ENCODE measurements at places on chromosomes 2 and 18.

GRCh38 chr2:229235131-229235914 is 35.8 kb downstream of the PID1 start:
- no peak for DNase-seq

DNA sequence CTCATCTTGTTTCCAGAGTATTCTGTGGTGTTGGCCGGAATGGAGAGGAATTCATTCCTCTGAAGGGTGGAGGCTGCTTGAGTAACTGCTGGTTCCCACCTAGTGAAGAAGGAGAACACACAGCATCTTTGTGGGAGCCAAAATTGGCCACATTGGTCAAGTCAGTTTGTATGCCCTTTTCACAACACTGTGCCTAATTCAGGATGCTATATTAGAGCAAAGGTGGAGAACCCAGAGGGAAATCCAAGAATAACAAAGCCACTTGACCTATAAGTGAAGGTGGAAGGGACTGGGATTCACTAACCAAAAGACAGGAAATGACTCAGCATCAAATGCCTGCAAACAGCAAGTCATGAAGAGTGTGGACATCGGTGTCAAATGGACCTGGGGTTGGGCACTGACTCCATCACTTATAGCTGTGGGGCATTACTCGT is 27.3 kb upstream of the MLPH start:
- no peak for DNase-seq

- DNase-seq = no peak
Measured at GRCh38 chr2:68426848-68427579, 40.1 kb downstream of the FBXO48 start.

GRCh38 chr2:176002688-176003210 is 682 bp upstream of the LNPK start:
- DNase-seq = no peak

DNA sequence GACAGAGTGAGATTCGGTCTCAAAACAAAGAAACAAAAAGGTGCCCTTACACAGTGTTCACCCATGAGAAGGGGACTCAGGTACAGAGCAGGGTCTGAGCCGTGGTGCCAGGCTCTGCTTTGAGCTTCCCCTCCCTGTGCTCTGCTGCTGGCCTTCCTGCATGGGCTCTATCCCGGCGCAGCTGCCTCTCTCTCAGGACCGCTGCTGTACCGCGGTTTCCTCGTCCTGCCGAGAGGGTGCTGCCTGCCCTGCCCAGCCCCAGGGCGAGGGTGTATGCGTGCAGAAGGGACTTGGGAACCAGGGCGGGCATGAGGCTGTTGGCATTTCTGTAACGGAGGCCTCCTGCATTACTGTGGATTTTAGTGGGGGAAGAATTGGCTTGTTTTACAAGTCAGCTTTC is 30.1 kb downstream of the SH3RF3 start:
- no peak for DNase-seq

- DNase-seq = no peak
Measured at GRCh38 chr2:46485002-46485401, 5.6 kb downstream of the TMEM247 start.

DNA sequence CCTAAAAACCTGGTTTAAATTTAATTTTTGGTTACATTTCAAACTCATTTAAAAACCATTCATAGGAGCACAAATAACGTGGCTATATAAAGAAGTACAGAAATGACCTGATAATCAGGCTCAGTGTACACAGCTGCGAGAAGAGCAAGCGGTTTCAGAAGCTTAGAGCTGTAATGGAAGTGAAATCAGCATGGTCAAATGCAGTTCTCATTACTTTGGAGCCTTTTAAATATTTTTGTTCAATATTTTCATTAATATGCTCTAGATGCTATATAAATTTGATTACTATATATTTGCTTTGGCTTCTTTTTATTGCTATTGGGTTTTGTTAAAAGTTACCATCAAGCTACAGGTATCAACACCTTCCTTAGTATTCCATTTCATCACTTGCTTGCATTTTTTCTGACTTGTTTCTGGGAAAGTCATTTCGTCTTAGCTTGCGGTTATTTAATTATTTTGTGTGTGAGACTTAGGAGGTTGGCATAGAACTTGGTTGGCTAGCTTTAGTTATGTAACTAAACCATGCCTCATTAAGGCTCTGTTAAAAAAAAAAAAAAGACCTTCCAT is 58.7 kb downstream of the AFTPH start:
- DNase-seq = no peak

DNA sequence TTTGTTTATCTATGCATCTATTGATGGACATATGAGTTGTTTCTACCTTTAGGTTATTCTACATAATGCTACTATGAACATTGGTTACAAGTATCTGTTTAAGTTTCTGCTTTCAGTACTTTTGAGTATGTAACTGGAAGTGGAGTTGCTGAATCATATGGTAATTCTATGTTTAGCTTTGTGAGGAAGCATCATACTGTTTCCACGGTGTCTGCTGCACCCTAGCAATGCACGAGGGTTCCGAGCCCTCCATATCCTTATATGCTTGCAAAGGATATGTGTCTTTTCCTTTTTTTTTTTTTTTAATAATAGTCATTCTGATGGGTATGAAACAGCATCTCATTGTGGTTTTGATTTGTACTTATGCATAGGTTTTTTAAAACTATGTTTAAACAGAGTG is 83.7 kb downstream of the FMNL2 start:
- DNase-seq = no peak

DNA sequence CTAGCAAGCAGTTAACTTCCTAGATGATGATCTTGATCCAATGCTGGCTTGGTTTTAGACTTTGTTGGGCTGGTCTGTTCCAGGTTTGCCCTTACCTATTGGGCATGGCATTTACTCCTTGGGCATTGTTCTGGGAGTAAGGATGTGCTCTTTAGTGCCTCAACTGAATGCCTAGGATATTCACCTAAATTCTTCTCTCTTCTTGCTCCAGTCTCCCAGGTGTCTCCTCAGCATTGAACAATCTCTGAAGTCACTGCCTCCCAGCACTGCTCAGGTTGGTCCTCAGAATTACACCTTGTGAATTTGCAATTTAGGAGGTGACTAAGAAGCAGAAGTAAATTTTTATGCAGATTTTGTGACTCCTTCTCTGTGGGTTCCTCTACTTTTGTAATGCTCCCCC is 307.7 kb upstream of the COL3A1 start:
- no peak for DNase-seq

DNA sequence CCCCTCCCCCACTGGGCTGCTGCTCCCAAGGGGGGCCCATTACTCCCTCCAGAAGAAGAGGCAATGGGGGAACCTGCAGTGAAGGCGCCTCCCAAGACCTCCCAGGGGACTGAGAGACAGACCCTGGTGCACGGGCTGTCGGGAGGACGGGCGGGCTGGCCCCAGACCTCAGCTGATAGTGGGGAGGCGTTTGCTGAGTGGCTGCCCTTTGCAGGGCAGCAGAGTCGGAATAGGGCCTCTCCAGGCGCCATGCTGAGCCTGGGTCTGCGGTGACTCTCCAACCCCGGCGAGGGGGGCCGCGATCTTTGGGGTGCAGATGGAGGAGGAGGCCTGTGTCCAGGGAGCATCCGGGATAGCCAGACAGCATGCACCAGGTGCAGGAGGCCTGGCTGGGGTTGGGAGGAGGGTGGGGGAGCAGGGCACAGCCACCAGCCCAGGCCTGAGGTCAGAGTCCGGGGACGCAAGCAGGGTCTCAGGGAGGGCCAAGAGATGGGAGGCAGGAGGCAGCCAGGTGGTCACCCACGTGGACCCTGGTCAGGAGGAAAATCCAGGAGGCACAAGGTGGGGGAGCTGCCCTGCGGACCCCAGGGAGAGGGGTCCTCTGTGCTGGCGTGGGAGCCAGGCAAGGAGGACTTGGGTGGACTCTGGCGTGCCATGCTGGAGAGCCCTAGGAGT is 11.0 kb downstream of the CROCC2 start:
- no peak for DNase-seq

DNA sequence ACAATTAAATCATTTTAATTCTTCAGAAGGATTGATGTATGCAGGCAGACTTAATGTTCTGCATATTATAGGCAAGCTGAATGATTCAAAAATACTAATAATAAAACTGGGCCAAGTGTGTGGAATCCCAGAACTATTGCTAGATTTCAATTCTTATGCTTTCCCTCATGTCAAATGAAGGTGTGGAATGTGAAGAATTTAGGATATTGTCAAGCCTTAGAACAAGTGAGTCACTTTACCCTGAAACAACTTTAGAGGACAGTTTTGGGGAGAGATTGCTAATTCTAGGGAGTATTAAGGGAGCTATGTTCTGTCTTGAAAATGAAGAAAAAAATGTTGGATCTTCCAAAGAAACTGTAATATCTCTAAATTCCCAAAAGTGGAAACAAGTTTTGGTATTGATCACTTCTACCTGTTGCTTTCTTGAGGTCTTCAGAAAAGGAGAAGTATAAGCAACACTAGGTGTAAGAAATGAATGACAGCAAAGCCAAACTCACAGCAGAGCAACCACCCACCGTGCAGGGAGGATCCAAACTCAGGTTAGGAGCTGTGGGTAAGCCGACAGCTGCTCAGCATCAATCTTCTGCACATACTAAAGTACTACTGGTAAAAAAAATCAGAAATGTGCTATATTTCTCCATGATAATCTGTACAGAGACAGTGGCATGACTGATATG is 818.1 kb downstream of the SLC4A3 start:
- no peak for DNase-seq

DNA sequence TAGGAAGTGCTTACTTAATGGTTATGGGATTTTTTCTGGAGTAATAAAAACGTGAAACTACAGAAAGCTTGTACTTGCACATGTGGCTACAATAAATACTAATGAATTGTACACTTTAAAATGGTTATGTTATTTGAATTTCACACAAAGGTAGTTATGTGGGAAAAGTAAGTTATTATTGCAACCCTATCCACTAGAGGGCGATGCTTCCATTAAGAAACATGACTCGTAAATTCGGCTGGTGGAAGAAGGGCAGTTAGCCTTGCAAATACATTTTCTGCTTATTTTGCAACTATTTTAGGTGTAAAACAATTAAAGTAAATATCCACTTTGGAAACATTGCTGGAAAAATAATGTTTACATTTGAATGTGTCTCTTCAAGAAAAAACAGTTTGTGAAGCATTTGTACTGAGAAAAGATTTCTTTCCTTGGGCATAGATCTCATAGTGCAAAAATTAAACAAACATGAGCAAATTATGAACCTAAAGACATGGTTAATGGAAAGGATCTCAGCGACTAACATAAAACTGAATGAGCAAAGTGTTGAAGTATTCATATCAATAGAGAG is 68.1 kb upstream of the CSRNP3 start:
- DNase-seq = no peak

- no peak for DNase-seq
Measured at GRCh38 chr2:152335726-152336118, 748 bp downstream of the FMNL2 start.

DNA sequence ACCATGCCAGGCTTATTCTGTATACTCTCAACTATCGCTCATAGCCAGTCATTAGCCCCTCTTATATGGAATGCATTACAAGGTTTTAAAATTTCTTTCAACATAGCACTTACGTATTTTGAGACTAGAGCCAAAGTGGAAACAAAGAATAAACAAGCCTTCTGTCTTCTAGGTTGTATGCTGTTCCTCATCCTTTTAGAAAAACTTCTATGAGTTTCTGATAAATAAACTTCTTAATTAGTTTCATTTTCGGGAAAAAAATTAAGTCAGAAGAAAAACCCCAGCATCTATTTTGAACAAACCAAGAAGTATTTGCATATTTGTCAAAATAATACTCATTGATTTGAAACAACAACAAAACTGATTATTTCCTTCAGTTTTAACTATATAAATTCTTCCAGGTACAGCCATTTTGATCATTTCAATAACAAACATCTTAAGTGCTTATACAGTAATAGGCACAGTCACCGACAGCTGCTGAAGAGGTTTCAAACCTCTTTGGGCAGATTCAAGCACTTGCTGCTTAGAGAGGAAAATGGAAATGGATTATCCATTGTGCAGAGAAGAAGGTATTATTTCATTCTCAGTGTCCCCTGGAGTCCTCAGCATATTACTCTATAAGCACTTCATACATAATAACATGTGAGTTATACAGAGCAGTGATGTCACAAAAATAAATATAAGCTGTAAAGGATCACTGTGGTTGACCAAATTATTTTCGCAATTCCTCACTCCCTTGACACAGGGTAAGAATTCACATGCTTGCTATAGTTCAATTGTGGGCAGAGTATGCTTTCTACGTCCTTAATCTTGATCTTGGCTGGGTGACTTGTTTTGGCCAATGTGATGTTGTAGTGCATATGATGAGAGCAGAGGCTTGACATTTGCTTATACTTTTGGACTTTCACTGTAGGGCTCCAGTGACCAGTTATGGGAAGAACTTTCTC is 833.8 kb downstream of the TRIB2 start:
- no peak for DNase-seq

GRCh38 chr18:10403708-10404107 is 50.7 kb upstream of the APCDD1 start:
- no peak for DNase-seq

GRCh38 chr2:6877402-6878304 is at the start of gene RSAD2:
Gene RSAD2 (plus strand): TSS chr2:6877777. CDS start chr2:6877801, 24 bp downstream.
- no peak for DNase-seq

GRCh38 chr18:79650959-79651358 is 28.6 kb upstream of the CTDP1 start:
- no peak for DNase-seq

- DNase-seq = no peak
Measured at GRCh38 chr2:72915907-72916742, 1.2 kb upstream of the EMX1 start.

DNA sequence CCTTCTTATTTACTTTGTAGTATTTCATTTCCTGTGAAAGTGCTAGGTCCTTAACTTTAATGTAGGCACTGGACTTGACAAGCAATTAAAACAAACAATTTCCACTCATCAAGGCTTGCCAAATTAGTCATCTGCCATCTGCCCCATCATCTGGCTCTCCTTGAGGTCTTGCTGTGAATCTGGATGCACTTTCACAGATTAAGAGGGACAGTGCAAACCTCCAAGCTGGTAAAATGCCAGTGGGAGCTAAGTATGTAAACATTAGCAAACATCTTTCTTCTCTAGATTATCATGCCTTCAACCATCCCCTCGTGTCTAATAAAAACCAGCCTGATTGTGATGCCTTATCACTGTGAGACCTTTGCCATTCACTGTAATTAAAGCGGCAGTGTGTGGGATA is 402.9 kb downstream of the ERBB4 start:
- no peak for DNase-seq

DNA sequence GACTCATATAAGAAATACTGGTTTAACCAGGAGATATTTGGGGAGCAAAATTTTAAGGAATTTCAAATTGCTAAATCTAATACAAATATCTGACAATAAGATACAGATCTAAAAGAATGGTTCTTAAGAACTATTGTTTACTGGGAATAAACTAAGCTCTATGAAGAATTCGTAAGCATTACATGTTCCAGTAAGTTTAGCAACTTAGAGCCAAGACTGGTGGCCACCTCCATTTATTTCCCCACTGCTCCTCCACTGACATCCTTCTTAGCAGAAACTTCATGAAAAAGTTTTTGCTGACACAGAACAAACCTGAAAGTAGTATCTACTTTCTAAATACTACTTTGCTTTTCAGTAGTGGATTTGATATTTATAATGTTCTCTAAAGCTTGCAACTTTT is 83.0 kb downstream of the ACSL3 start:
- no peak for DNase-seq

- no peak for DNase-seq
Measured at GRCh38 chr2:113266431-113266830, 12.3 kb downstream of the PAX8 start.

- DNase-seq = no peak
Measured at GRCh38 chr2:43021791-43022509, 204.5 kb downstream of the ZFP36L2 start.

Measured in T1000 (cell line).